ENCODE measurements at places on chromosomes 7 and 10.

DNA sequence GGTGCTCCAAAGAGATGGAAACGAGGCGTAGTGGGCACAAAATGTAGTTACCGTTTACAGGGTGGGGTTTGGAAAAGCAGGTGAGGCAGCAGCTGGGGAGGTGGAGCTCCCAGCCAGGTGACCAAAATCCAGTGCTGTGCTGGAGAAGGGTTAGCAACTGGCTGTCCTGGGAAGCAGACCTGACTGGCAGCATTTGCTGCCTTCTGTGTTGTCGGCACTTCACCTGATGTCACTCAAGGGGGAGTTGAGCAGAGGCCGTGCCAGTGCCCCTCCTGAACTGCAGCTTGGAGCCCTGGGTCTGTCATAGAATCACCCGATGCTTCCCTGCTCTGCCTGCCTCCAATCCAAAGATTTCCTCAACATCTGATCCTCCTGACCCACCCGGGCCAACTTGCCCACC is 12.8 kb downstream of the GCK start:
- DNase-seq = no peak
- H3K4me1 ChIP-seq = peaks cover 4% of the 10 kb centered on the region
- no peak overlapping the region for H3K27ac ChIP-seq
- no peaks in the 10 kb centered on the region for H3K27me3 ChIP-seq
- no peaks in the 10 kb centered on the region for H3K36me3 ChIP-seq
- H3K4me3 ChIP-seq = no peak overlapping the region

GRCh38 chr10:62742536-62743061 is 61.9 kb upstream of the ADO start:
- no peaks in the 10 kb centered on the region for H3K27me3 ChIP-seq
- peak overlapping the region; percentile 76 for H3K4me3 ChIP-seq
- H3K4me1 ChIP-seq = peaks cover 44% of the 10 kb centered on the region
- H3K36me3 ChIP-seq = peaks cover 3% of the 10 kb centered on the region
- peak overlapping the region; percentile 95 for H3K27ac ChIP-seq
- DNase-seq = no peak

DNA sequence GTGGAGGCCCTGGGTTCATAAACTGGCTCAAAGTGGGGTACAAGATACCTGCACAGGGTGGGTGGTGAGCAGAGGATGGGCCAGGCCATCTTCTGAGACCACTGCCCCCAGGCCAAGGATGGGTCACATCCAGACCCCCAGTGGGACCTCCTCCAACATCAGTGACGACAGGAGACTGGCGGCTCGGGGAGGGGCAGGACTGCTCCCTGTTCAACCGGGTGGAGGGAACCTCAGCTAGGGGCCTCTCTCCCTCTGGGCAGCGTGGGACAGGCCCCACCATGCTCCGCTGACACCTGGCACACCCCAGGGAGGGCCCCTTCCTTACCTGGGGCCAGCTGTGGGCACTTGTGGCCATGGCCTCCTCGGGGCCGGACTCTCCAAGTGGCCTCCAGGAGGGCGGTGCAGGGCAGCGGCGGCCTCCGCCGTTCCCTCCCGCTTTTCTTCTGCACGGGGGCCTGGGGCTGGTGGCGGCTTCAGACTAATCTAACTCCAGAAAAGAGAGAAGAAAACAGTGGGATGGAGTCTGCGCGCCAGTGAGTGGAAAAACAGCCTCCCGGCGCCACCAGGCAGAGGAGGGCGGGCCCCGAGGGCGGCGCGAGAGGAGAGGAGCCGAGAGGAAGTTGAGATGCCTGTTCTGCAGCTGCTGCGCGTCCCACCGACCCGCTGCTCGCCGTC is at the start of gene CALHM2:
CALHM2 (minus strand) TSS at position 540 of the 675 bp plus-strand sequence. CDS start 2,429 bp downstream, outside the sequence.
- H3K27ac ChIP-seq = peak within 1 kb of the TSS; percentile 91
- H3K36me3 ChIP-seq = peaks cover 40% of the 10 kb centered on the region
- peaks cover 15% of the 10 kb centered on the region for H3K27me3 ChIP-seq
- peak; percentile 43 for DNase-seq

DNA sequence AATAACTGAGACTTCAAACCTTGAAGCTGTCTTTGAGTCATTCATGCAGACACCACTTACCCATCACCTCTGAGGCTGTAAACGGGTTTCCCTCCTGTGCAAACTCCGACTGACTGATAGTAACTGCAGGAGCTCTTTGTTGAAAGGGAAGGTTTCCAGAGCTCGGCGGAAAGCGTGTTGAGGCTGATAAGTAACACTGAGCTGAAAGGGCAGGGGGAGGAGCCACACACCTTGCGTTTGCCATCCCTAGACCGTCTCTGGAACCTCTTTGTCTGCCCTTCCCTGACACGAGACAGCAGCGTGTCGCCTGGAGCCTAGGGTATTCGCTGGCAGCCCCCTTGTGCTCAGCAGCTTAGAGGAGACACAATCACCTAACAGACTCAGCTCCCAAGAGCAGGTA is 134.0 kb downstream of the PAXIP1 start:
- no peaks in the 10 kb centered on the region for H3K4me1 ChIP-seq
- no peaks in the 10 kb centered on the region for H3K36me3 ChIP-seq
- no peak overlapping the region for H3K27ac ChIP-seq
- no peak overlapping the region for H3K4me3 ChIP-seq
- no peak for DNase-seq

DNA sequence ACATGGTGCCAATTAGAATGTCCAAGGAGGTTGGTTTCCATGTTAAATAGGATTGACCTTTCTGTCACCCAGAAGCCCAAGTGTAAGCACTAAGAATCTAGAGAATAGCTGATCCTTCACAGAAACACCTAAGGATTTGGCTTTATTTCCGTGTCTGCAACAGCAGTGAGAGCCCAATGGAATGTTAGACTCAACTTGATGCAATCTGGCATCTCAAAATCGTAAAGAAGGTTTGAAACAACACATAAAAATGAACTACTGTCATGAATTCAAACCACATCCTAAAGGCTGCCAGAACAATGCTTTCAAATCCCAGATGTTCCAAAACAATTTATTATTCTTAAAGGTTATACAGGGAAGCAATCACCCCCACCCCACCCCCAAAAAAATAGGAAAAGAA is 18.6 kb downstream of the PPP1R3C start:
- H3K36me3 ChIP-seq = no peaks in the 10 kb centered on the region
- H3K4me1 ChIP-seq = no peaks in the 10 kb centered on the region
- no peak overlapping the region for H3K4me3 ChIP-seq
- DNase-seq = no peak
- peaks cover 24% of the 10 kb centered on the region for H3K27me3 ChIP-seq
- no peak overlapping the region for H3K27ac ChIP-seq

DNA sequence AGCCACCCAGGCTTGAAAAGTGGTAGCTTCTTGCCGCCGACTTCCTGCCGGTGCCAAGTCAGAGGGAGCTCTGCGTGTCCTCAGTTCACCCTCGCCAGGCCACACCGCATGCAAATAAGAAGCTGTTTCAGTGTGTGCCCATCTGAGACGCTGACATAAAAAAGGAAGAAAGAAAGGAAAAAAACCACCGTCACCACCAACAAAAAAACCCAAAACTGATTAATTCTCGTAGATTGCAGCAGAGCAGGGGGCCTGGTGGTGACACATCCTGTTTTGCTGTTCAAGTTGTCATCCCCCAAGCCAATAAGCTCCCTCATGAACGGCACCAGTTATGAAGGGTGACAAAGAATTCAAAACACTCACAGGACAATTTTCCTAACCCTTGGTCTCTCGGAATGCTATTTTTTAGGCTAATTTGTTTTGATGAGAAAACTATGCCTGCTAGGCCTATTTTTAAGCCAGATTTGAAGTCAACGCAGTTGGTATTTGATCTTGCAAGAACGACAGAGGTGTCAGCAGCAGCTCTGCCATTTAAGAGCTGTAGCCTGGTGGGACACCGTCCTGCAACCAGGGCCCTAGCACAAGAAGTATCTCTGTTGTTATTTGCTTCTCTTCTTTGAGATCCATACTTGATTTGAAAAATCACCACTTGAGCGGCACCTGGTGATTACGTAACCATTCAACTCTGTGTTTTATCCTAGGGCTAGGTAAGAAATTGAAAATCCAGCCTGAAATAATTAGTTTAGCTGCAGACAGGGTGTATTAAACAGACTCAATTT is 145.6 kb downstream of the PFKFB3 start:
- DNase-seq = peak; percentile 90
- H3K36me3 ChIP-seq = peaks cover 2% of the 10 kb centered on the region
- peaks cover 47% of the 10 kb centered on the region for H3K4me1 ChIP-seq
- H3K27ac ChIP-seq = peak overlapping the region; percentile 91
- peaks cover 11% of the 10 kb centered on the region for H3K27me3 ChIP-seq

DNA sequence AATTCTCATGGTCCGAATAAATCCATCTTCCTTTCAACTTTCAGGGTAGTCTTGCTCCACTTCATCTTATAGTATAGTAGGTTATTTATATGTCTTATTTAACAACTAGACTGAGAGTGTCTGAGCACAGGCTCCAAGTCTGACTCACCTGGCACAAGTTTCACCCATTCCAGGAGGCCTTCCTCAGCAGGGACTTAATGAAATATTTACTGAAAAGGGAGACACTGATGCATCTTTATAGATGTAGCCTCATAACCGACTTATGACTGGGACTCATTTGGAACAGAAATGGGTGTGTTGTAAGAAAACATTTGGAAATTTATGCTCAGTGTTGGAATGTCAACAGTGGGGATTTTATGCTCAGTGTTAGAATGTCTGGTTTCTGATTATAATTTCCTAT is 59.9 kb downstream of the CH25H start:
- no peaks in the 10 kb centered on the region for H3K4me1 ChIP-seq
- H3K27ac ChIP-seq = no peak overlapping the region
- H3K4me3 ChIP-seq = no peak overlapping the region
- H3K27me3 ChIP-seq = peaks cover 12% of the 10 kb centered on the region
- no peak for DNase-seq

DNA sequence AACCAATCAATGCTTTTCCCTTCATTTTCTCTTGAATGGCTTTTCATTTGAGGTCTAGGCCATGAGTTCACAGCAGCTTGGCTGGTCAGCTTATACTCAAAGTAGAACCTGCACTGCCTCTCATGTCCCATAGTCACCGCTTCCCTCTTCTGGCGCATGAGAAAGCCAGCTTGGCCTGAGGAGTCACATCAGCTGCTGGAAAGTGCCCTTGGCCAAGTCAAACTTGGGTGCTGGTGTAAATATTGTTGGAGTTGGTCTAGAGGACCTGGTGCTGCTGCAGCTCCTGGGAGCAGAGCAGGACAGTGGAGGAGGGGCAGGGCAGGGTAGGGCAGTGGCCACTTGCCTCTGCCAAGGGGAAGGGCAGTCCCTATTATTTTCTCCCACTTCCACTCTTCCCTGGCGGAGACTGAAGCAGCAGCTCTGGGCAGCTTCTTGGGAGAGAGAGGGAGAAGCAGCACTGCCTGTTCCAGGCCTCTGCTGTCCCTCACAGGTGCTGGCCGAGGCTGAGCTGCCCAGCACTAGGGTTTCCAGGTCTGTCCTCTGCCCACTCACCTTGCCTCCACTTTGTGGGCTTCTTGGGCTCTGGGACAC is 12.8 kb downstream of the UBE2D4 start:
- peaks cover 2% of the 10 kb centered on the region for H3K4me1 ChIP-seq
- no peak for DNase-seq
- no peaks in the 10 kb centered on the region for H3K27me3 ChIP-seq
- H3K27ac ChIP-seq = no peak overlapping the region
- no peak overlapping the region for H3K4me3 ChIP-seq

- DNase-seq = no peak
- H3K27ac ChIP-seq = no peak overlapping the region
- H3K4me1 ChIP-seq = no peaks in the 10 kb centered on the region
- H3K36me3 ChIP-seq = no peaks in the 10 kb centered on the region
These were observed 7.8 kb downstream of the MEOX2 start for GRCh38 chr7:15678653-15679052.

DNA sequence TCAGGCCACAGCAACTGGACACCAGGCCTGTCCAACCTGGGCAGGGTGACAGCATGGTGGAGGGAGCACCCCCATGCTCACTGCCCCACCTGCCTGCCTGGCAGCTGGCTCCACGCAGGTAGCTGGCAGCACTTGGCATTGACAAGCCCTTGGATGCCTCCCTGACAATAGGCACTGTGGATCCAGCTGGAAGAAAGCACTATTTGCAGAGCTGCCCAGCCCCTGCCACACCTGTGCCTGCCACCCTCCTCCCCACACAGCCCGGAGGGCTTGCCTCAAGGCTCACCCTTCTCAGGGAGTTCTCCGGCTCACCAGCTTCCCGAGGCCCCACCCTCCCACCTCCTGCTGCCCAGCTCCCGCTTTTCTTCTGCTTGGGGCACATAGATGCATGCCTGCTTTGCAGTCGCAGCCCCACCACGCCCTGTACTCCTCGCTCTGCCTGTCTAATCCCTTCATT is 160.1 kb downstream of the NEURL1 start:
- no peak overlapping the region for H3K27ac ChIP-seq
- no peak for DNase-seq
- H3K36me3 ChIP-seq = peaks cover 26% of the 10 kb centered on the region
- peaks cover 3% of the 10 kb centered on the region for H3K4me1 ChIP-seq
- H3K27me3 ChIP-seq = no peaks in the 10 kb centered on the region

GRCh38 chr7:105776068-105776790 is 100.2 kb downstream of the ATXN7L1 start:
- no peak overlapping the region for H3K27ac ChIP-seq
- no peak overlapping the region for H3K4me3 ChIP-seq
- peaks cover 4% of the 10 kb centered on the region for H3K27me3 ChIP-seq
- peaks cover 7% of the 10 kb centered on the region for H3K4me1 ChIP-seq

DNA sequence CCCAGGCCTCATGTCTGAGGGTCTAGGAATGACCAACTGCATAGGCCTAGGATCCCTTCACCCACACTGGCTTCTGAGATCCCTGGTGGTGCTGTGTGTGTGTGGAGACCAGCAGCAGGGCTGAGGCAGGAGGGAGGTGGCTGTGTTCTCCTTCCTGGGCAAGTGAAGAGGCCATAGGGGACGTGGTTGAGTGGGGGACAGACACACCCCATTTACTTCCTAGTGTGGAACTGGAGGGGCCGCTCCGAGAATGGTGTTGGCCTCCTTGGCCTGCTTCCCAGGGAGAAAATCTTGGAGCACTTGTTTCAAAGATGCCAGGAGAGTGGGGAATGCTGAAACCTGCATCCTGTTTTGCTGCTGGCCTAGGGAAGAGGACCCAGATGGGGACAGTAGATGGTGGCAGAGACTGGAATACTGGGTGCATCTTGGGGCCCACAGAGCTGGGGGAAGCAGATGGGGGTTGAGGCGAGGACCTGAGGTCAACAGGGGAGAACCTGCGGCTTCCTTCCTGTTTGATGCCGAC is 19.1 kb downstream of the UBTD1 start:
- H3K4me1 ChIP-seq = peaks cover 11% of the 10 kb centered on the region
- peaks cover 34% of the 10 kb centered on the region for H3K27me3 ChIP-seq
- no peak for DNase-seq
- no peak overlapping the region for H3K27ac ChIP-seq
- H3K4me3 ChIP-seq = no peak overlapping the region

GRCh38 chr7:65953890-65954450 is 28.0 kb downstream of the GUSB start:
- peaks cover 26% of the 10 kb centered on the region for H3K36me3 ChIP-seq
- H3K27me3 ChIP-seq = no peaks in the 10 kb centered on the region
- no peak overlapping the region for H3K27ac ChIP-seq
- H3K4me3 ChIP-seq = no peak overlapping the region
- no peak for DNase-seq
- no peaks in the 10 kb centered on the region for H3K4me1 ChIP-seq

- H3K36me3 ChIP-seq = peaks cover 2% of the 10 kb centered on the region
- no peaks in the 10 kb centered on the region for H3K27me3 ChIP-seq
- no peak overlapping the region for H3K4me3 ChIP-seq
- no peak for DNase-seq
- no peak overlapping the region for H3K27ac ChIP-seq
These were observed 21.6 kb upstream of the PDCD4 start for GRCh38 chr10:110850099-110850498.

GRCh38 chr10:47264797-47265281 is 35.2 kb upstream of the GDF10 start:
- no peak overlapping the region for H3K4me3 ChIP-seq
- no peak overlapping the region for H3K27ac ChIP-seq
- H3K27me3 ChIP-seq = no peaks in the 10 kb centered on the region
- H3K4me1 ChIP-seq = peaks cover 33% of the 10 kb centered on the region
- no peak for DNase-seq
